ENCODE measurements at places on chromosomes 12 and 14. TPM values are rescaled to one million over a fixed set of nuclear protein-coding genes. Genes with fewer than 3 reads are reported as not detected.

DNA sequence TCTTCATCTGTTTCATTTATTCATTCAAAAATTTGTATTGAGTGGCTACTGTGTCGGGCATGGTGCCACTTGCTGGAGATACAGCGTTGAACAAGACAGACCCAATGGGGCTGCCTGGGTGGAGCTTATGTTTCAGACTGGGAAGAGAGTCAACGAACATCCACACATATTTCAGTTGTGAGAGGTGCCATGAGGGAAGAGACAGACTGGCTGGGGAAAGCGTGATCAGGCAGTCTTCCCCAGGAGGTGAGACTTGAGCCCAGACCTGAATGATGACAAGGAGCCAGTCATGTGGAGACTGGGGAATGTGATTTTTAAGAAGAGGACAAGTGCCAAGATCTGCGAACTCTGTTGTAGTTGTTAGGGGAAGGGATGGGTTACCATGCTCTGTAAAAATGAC lies 12.2 kb downstream of the BICD1 start:
- DNase-seq, result no peak

DNA sequence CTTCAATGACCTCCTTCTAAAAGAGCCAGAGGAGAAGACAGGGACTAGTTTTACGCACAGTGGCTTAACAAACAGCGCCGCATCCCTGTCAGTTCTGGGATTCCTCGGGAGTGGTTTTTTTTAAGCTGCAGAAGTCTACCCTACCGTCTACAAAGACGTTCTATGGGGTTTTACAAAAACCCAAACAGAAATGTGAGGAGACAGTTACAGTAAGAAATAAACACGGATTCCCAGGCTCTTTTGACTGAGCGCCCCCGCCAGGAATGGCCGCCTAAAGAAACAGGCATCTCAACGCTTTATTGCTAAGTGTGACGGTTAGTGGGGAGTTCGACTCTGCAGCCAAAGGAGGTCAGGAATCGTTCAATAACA lies 484 bp downstream of the ALKBH1 start:
- DNase-seq, result no peak

GRCh38 chr14:91996948-91997371 lies 42.9 kb downstream of the TRIP11 start:
- no peak for DNase-seq

- no peak for DNase-seq
Measured at GRCh38 chr12:96448300-96448699, 41.1 kb upstream of the CFAP54 start.

DNA sequence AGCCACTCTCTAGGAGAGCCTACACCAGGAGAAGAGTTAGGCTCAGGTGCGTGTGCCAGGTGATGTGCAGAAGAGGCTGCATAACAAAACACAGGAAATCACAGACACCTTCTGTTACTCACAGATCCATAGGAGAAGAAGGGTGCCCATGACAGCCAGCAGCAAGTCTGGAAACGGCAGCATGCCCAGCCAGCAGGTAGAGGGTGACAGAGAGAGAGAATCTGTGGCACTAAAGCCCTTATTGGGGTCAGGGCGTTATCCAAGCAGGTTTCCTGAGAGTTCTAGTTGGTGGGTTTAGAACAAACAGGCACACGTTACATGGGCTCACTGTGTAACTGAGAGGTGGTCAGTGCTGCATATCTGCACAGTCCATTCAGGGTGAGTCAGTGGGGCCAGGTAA lies 14.9 kb upstream of the SLC8A3 start:
- DNase-seq, result no peak

GRCh38 chr14:73242357-73242901 lies 5.1 kb downstream of the PAPLN start:
- DNase-seq, result no peak

GRCh38 chr14:41749429-41749828 lies 142.8 kb downstream of the LRFN5 start:
- no peak for DNase-seq

Gene DNAL1
- 17.2 TPM for total RNA-seq

Gene PLD4
- total RNA-seq, result 0.04 TPM

- no peak for DNase-seq
Measured at GRCh38 chr12:9866860-9867269, 2.3 kb downstream of the CLEC2B start.

DNA sequence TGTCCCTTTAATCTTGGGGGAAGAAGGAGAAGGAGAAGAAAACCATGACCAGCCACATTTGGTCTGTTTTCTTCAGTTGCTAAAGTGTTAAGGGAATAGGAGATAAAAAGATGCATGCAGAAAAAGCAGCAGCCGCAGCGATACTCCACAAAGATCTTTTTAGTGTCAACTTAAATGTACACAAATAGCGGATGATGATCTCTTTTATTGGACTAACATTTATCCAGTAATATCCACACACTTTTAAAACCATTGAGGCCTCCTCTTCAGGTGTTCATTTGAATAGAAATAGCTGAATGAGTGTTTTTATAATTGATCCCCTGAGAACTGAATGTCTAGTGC lies 83.5 kb downstream of the PAPOLA start:
- no peak for DNase-seq

DNA sequence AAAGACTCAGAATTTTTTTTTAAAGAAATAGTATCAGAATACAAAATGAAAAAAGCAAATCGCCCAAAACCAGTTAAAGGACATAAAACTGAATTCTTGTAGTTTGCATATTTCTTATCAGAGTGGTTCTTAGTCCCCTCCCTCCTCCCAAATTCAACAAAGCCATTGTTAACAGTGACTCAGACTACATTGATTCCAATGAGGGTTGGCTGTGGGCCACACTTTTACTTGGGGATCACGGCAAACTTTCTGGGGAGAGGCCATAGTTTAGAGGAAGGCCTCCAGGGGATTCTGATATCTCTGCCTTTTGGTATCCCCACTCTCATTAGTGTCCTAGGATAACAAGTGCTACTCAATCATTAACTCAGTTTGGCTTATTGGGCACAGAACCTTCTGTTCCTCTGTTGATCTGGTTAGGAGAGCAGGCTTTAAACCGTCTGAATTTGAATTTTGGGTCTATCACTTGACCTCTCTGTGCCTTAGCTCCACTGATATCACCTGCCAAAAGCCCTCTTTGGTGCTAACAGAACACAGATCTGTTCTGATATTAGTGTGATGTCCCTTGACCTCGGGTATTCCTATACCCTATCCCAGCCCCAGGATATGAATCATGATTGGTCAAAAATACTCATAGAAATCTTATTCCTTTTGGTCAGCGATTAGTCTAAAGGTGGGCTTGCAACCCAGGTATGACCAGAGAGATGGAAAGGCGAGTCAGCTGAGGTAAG lies 45.2 kb upstream of the APPL2 start:
- no peak for DNase-seq

DNA sequence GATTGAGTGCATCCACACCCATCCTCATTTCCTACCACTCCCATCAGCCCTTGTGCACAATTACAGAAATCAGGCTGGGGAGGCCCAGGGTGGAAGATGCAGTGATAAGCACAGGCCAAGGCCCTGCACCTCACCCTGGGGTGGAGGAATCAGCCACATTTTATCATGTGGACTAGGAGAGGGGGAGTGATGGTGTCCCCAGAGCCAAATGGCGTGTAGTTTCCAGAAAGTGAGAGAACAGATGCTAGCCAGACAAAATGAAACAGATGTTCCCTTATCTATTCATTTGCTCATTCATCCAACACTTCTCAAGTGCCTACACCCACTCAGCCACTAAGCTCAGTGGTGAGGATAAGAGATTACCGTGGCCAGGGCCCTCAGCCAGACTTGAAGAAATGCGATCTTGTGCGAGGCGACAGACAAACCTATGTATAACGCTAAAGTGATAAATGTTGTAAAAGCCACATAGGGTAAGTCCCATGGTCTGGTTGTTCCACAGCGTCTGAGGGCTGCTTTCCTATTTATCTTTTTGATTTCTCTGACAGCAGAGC lies 93.6 kb downstream of the STAB2 start:
- no peak for DNase-seq

GRCh38 chr14:65637780-65638179 lies 225.2 kb downstream of the FUT8 start:
- no peak for DNase-seq

GRCh38 chr12:15928346-15928745 lies 17.2 kb downstream of the DERA start:
- no peak for DNase-seq

Gene CRADD
- total RNA-seq, result 7.5 TPM

- no peak for DNase-seq
Measured at GRCh38 chr12:6967651-6968100, 2.8 kb downstream of the PHB2 start.

- DNase-seq, result no peak
Measured at GRCh38 chr12:95411466-95411865, 62.5 kb upstream of the METAP2 start.

DNA sequence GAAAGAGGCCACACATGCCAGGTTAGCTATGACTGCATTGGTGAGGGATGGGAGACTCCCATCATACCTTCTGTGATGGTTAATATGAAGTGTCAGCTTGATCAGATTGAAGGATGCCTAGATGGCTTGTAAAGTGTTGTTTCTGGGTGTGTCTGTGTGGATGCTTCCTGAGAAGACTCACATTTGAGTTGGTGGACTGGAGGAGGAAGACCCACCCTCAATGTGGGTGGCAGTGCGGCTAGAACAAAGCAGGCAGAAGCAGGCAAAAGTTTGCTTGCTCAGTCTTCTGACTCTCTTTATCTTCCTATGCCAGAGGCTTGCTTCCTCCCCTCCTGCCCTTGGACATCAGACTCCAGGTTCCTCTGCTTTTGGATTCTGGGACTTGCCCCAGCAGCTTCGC lies 88.2 kb downstream of the SSPN start:
- DNase-seq, result no peak

DNA sequence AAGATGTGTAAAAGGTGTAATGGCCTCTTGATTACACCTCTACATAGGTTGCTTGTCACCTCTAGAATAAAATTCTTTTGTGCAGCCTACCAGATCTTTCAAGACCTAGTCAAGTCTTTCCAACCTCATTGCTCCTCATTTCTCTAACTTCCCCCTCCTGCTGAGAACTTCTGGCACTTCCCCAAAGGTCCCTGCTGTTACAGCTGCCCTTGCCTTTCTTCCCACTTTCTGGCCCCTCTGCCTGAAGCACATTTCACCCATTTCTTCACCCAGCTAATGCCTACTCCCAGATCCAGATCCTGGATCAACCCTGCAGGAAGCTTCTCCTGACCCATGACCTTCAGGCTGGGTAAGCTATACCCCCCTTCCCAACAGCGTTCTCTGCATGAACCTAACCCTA lies 1.5 kb downstream of the TSHR start:
- no peak for DNase-seq

DNA sequence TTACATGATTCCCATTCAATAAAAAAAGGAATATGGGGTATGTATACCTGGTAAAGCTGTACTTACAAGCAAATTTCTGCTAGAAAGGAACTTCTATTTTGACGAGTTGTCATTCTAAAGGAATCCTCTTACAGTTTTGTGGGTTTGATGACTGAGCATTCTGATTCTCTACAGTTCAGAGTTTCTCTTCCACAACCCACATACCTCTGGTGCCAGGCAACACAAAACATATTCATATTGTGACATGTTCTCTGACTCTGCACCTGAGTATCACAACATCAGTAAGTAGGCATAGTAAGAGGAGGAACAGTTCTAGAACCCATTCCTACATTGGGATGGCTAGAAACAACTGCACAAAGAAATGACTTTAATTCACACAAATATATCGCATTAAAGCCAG lies 636.6 kb downstream of the MED13L start:
- no peak for DNase-seq

DNA sequence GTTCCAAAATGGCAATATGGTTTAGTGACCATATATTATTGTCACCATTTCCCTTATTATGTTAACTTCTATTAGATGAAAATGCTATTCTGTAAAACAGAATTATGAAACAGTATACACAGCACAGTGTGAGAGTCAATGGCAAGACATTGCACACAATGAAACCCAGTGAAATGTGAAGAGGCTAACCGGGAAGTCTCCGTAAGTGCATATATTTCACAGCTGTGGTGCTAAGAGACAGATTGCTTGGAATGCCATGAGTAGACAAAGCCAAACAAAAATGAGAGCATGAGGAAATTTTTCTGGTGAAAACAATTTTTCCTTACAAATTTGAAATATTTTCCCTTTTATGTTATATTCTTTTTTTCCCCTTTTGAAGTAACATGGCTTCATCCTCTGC lies 49.4 kb downstream of the DYRK2 start:
- DNase-seq, result no peak

- DNase-seq, result no peak
Measured at GRCh38 chr14:47442211-47442610, 233.2 kb downstream of the MDGA2 start.

- DNase-seq, result no peak
Measured at GRCh38 chr12:127070515-127071157, 1196.3 kb upstream of the TMEM132C start.

DNA sequence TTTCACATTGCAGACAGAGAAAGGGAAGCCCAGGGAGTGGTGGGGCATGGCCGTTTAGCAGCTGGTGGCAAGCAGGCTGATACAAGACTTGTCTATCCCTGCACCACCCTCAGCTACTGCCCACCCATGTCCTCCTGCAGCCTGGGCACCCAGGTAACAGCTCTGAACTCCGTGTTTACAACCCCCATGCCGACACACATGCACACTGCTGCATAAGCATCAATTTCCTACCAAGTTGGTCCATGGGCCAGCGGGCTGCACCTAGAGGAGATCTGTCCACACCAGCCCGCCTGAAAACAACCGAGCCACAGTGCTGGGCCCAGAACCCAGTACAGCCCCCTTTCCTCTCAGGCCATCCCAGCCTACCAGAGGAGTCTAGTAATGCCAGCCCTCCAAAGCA lies 75.9 kb upstream of the C14orf180 start:
- peak; percentile 29 for DNase-seq

DNA sequence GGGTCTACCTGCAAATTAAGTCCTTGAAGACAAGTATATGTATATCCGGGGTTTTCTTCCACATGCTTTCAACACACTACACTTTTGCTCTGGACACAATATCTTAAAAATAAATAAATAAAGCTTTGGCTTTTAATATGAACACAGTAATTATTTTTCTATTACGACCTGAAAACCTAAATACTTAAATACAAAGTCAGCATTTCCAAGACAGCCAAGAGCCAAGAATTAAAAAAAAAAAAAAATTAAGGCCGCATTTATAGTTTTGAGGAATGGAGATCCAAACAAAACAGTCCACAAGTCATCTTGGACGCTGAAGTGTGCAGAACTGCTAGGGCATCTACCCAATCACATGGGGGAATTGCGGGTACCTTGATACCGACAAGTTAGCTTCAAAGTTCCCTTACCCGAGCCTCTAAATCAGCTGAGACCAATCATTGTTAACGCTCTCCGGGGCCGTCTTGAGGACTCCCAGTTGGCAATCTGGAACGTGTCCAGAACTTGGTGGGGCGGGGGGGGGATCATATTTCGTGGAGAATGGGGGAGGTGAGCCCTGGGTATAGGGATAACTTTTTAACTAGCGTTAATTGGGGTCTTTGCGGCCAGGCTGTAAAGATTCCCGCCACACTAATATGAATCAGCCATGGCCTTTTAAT lies 731 bp upstream of the PCNX4 start:
- DNase-seq, result no peak

- DNase-seq, result no peak
Measured at GRCh38 chr12:14803830-14804160, 325 bp downstream of the C12orf60 start.

DNA sequence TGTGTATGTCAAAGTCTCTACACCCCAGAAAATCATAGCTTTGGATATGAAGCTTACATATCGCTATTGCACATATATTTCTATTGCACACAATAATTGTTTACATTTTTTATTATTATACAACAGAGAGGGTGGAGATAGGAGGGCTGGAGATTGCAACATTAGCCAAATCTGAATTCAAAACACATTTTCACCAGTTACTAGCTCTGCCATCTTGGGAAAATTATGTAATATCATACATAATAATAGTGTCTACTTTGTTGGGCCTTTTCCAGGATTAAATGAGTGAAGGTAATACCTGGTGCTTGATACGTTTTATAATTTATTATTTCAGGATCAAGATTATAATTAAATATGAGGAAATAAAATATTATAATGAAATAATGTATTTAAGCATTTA lies 507.4 kb upstream of the TBX3 start:
- DNase-seq, result no peak

Measured in H1 (cell line).